ENCODE measurements at places on chromosomes 3 and 15.

GRCh38 chr15:57537072-57537471 lies 54.6 kb upstream of the MYZAP start:
- DNase-seq, result no peak

DNA sequence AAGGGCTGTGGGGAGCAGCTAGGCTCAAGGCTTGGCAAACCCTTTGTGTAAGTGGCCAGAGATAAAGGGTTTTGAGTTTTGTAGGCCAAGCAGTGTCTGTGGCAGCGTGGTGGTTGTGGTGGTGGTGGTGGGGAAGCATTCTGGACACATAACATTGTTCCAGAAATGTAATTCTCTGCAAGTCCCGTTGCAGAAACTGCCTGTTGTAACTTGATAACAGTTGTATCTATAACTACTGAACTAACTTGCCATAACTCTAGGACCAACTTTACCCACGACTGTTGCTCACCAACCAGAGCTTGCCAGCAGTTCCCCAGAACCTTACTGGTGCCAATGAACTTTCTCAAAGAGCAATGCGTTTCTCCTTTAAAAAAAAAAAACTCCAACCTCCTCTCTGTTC lies 18.1 kb upstream of the TMEM40 start:
- no peak for DNase-seq

- DNase-seq, result no peak
These were observed 166.0 kb downstream of the TP63 start for GRCh38 chr3:189797103-189797750.

- DNase-seq, result no peak
These were observed 10.7 kb downstream of the MOBP start for GRCh38 chr3:39478226-39478625.

- DNase-seq, result no peak
These were observed 378.9 kb downstream of the GAP43 start for GRCh38 chr3:116002235-116002634.

- no peak for DNase-seq
These were observed 24.8 kb downstream of the ATP10A start for GRCh38 chr15:25838191-25838870.

- no peak for DNase-seq
These were observed 725 bp upstream of the SCAMP2 start for GRCh38 chr15:74873756-74874424.

GRCh38 chr3:112546216-112546759 lies 15.5 kb downstream of the ATG3 start:
- DNase-seq, result no peak

DNA sequence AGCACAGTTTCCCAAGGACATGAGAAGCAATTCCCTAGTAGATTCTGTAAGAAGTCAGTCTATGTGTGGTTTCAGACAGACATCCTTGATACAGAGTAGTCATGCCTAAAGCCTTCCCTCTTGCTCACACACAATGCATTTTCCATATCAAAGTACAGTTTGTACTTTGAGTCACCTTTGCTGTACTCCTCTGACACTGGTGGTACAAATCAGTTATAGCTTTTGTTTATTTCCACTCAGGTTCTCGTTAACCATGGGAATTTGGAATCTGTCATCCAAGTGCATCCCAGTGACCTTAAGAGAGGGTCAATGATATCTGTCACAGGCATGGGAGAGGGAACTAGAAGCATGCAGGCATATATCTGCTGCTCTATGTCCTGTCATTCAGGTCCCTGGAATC lies 3.6 kb upstream of the GNB4 start:
- no peak for DNase-seq

- no peak for DNase-seq
These were observed 22.4 kb upstream of the CELF6 start for GRCh38 chr15:72342385-72342784.

- no peak for DNase-seq
These were observed 328.5 kb downstream of the MECOM start for GRCh38 chr3:169334991-169335390.

DNA sequence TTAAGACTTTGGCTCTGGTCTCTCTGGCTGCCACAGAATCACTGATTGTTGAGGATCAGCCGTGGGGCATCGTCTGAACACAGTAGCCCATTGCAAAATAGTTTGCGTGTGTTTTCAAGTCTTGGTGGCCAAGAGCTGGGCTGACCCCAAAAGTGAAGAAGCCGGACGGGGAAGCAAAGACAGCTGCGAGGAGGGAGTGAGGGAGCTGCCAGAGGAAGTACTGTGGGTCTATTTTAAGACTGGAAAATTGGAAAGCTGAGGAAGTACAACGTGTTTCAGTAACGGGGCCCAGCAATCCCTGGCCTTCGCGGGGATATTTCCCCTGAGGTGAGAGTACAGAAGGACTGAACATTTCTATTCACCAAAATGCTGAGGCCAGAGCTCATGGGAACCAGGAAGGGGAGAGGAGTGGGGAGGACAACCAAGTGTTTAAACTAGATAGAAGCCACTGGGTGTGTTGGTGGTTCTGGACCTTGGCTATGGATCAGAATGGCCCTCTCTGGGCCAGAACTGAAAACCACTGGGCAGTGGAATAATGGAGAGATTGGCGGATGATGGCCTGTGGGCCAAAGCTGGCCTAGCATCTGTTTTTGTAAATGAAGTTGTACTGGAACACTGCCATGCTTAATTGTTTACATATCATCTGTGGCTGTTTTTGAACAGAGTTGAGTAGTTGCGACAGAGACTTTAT lies 34.1 kb upstream of the LIMD1 start:
- DNase-seq, result no peak

DNA sequence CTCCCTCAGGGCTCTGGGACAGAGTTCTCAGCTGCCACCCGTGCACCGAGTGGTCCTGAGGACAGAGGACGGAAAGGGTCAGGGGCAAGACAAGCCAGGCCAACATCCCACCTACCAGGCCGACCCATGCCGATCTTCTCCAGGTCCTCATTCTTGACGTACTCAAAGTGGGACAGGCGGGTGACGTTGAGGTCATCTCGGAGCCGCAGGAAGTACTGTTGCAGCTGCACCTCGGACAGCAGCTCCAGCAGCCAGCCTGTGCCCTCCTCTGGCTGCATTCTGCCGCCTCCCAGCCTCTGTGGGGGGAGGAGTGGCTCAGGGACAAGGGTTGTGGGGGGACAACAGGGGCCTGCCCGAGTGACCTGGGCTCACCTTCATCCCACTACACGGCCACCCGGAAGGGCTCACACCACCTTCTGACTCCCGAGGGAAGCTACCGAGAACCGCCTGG lies 20.0 kb downstream of the TNK2 start:
- no peak for DNase-seq
